ENCODE measurements at places on chromosomes 13 and 19.
A peak's percentile ranks its signal among the peaks of the same experiment; 100 is the strongest.

- DNase-seq: peak; percentile 53
These were observed 25.8 kb upstream of the MAP3K10 start for GRCh38 chr19:40165362-40165937.

- DNase-seq: no peak
These were observed 660 bp upstream of the MVB12A start for GRCh38 chr19:17419154-17419620.

DNA sequence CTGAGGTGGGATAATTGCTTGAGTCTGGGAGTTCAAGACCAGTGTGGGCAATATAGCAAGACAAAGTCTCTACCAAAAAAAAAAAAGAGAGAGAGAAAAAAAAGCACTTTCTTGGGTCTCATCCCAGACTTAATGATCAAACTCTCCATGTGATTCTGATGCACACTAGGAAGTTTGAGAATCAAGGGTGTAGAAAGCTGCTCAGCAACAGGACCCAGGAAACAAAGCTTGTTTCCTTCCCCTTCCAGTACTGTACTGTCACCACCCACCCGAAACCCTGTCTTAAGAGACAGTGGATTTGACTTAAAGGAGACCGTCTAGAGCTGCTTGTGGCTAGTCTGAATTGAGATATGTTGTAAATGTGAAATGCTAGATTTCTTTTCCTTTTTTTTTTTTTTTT, 5.8 kb downstream of the MISP3 start:
- DNase-seq: no peak

GRCh38 chr19:861756-862580, 2.5 kb downstream of the CFD start:
- peak; percentile 66 for DNase-seq

DNA sequence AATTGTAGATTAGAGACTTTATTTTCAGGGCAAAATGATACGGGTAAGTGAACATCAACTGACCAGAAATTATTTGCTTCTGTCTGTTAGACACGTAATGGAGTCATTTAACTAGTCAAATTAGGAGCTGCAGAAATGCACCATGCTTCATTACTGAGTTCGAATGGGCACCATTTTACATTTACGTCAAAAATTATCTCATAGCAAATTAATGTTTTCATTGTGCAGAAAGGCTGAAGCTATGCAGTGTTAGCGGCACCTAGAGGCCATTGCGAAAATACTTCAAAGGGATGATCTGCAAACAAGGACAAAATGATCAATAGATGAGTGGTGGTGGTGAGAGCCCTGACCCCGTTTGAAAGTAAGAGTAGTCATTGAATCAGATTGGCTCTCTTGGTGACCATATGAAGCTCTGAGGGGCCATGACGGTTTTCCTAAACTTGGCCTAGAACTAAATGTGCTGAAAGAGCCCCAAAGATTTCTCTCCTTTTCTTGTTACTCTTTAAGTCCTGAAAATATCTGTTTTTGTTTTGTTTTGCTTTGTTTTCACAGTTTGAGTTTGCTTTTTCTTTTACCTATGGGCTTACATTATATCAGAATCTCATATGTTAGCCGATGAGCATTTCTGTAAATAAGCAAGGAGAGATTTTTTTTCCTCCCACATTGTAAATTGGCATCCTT, 277.9 kb downstream of the ZNF536 start:
- DNase-seq: no peak

Measured in activated T-cell treated with anti-CD3 and anti-CD28 coated beads for 1 hour (primary cell).